ENCODE measurements at places on chromosomes 2 and 18.

DNA sequence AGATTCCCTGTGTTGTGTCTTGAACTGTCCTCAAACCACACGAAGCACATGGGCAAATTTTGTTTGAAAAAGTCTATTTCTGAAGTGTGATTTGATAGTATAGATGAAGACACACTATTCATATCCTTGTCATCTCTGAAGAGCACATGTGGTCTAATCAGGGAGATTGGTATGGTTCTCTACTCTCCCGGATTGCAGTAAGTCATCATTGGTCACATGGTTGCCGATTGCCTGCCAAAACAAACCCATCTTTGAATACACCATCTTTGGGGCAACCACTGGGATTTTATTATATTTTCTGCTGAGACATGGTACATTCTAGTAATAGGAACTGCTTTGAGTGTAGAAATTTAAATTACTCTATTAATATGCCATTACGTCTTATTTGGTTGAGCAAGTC is 186.9 kb downstream of the MYO1B start:
- DNase-seq: no peak

GRCh38 chr2:102803041-102803896 is 41.4 kb downstream of the TMEM182 start:
- DNase-seq: no peak

GRCh38 chr2:172011812-172012575 is 12.2 kb downstream of the METAP1D start:
- DNase-seq: peak; percentile 22

DNA sequence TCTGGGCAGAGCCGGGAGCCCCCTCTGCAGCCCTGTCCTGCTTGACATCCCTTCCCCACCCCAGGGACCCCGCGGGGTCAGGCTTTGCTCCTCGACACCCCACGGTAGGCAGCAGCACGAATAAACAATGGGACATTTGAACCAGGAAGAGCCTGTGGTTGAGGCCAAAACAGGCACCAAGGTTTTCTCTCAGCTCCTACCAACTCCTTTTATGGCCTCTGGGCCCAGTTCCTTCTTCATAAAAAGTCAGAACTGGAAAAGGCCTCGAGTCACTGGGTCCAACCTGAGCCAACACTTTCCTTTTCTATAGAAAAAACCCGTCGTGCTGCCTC is 20.6 kb downstream of the TEX44 start:
- no peak for DNase-seq

DNA sequence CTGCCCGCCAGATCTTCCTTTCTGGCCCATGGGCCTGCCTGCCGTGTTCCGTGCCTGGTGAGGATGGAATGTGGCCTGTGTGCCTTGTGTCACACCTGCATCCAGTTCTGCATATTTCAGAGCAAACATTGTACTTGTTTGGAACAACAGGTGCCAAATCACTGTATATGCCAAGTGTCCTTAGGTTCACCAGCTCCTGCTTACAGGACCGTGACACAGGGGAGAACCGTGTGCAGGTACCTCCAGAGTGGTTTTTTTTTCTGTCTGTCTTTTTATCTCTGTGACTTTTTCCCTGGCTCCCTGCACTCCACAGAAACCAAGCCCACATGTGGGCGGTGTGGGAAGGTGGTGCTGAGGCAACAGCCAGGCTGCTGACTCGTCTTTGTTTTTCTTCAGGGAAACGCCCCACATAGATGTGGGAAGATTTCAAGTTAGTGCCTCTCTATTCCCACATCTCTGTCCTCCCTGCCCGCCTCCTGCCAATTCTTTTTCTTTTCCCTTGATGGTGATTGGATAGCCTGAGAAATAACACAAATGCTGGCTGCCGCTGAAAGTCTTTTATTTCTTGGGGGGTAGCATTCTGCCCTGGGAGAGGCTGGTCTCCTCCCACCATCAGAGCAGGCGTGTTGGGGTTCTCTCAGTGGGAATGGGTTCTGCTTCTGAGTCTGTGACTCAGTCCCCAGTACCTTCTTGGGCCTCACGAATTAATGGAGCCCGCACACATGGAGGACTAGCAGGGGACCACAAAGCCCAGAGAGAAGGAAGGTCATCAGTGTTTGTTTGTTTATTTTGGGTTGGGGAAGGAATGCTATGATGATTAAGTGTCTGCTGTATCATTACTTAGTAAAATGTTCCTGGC is 21.4 kb downstream of the GRHL1 start:
- DNase-seq: no peak

GRCh38 chr2:213152065-213152794 is 818 bp upstream of the IKZF2 start:
- DNase-seq: no peak

GRCh38 chr2:191127235-191127634 is 23.6 kb downstream of the STAT4 start:
- DNase-seq: no peak

DNA sequence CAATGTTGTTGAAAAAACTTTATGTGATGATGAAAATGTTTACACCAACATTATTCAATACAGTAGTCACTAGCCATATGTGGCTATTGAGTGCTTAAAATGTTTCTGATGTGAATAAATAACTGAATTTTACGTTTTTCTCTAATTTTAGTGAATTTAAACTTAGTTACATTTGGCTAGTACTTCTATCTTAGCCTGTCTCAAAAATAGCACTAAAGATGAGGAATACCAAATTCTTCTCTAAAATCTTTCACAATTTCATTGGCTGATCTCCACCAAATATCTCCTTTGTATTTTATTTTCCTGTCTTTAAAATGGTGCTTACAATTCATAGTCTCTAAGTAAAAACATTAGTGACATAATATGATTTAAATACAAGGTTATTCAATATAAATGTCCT is 83.7 kb upstream of the RND3 start:
- DNase-seq: no peak

DNA sequence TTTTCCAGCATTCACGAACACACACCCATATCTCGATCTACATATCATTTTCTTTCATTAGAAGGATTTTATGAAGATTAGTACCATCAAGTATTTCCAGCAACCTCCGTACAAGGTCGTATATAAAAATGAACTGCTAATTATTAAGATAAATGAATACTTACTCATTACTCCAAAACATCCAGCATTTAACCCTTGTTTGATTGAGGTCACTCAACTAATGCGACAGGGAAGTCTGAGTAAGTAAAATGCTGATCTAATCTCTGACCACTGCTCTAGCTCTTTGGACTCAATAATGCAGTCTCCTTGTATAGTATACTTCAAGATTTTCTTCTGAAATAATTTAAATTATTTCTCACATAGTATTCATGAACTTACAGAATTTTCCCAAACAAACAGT is 2.0 kb downstream of the ABHD3 start:
- no peak for DNase-seq

- no peak for DNase-seq
Measured at GRCh38 chr2:174058026-174058425, 92.9 kb upstream of the SP3 start.

GRCh38 chr2:26891-27290 is 19.4 kb downstream of the FAM110C start:
- no peak for DNase-seq

DNA sequence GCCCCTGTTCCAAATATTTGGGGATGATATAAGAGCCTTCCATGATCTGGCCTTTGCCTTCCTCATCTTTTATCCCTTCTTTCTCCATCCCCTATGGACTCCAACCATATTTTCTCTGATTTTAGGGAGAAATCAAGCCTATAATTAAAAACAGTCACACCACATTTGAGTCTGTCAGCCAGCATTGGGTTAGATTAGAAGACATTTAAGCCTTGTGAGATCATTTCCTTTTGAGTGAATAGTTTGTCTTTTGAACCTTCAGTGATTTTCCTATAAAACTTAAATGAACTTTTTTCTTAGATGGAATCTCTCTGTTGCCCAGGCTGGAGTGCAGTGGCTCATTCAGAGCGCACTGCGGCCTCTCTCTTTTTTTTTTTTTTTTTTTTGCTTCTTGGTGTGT is 7.6 kb upstream of the C18orf32 start:
- DNase-seq: no peak

GRCh38 chr2:9830685-9831410 is 12.4 kb upstream of the TAF1B start:
- peak; percentile 19 for DNase-seq

- no peak for DNase-seq
Measured at GRCh38 chr18:14074187-14074586, 58.0 kb downstream of the ZNF519 start.

GRCh38 chr2:39640107-39640506 is 25.6 kb upstream of the TMEM178A start:
- no peak for DNase-seq

Data from CD4-positive, alpha-beta T cell treated with Interleukin-10 for 1 hour (primary cell).